GM18507 (cell line): ENCODE measurements at places on chromosomes 7 and 10.

- DNase-seq = no peak
These were observed 533.0 kb downstream of the DNAJB6 start for GRCh38 chr7:157869793-157870192.

DNA sequence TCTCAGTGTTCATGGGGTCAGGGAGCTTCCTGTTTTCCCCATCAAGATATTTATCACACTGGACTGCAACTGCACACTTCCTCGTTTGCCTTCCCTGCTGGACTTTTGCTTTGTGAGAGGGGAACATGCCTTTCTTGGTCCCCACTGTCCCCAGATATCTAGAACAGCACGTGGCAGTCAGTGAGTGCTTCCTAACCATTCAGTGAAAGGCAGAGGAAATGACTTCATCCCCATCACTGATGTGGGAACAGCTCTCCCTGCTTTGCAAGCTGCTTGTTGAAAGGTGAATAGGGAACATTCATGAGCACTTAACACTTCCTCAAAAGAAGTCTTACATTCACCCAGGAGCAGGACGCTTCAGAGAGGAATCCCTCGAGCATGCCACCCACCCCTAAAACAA is 135.4 kb downstream of the MYOF start:
- DNase-seq = no peak

DNA sequence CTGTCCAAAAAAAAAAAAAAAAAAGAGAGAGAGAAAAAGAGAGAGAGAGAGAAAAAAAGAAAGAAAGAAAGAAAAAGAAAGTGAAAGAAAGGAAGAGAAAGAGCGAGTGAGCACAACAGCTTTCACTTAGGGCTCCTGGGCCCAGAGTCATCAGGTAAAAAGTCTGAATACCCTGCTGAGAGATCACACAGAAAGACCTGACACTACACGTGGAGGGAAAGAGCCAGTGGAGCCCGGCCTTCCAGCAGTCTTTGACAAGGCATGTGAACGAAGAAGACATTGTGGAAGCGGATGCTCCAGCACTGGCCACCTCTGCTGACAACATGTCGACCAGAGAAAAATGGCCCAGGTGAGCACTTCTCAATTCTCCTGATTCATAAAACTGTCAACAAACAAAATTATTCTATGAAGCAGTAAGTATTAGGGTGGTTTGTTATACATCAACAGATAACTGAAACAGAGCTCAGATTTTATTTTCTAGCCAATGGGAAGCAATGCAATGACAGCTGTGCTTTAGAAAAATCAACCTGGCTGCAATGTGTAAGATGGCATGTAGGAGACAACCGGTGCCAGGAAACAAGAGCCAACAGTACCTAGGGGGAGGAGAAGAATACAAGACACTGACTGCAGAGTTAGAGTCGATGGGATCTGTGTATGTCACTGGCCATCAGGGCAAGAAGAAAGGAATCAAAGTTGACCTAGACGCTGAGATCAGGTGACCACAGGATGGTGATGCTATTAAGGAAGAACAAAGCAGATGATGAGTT is 4.4 kb downstream of the RNF216 start:
- no peak for DNase-seq

GRCh38 chr10:107423903-107424302 is 259.4 kb upstream of the SORCS1 start:
- DNase-seq = no peak

DNA sequence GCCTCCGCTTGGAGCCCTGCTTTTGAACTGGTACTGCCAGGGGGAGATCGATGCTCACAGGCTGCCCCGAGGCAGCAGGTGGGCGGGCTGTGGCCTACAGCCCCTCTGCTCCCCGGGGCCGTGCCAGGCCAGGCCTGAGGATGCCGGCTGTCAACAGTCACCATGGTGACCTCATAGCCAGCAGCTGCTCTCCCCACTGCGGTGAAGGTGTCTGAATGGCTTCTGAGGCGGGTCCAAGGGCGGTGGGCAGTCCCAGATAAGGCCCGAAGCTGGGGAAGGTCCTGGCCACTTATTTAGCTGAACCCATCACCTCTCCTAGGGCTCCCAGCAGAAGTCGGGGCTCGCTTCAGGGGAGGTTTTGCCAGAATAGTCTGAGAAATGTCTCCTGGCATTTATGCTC is 179.3 kb downstream of the ARHGAP12 start:
- no peak for DNase-seq

- DNase-seq = no peak
These were observed 74.9 kb downstream of the CLIP2 start for GRCh38 chr7:74364061-74364460.

- no peak for DNase-seq
These were observed 152.3 kb upstream of the LANCL2 start for GRCh38 chr7:55212838-55213237.

- no peak for DNase-seq
These were observed 65.0 kb upstream of the FGFR2 start for GRCh38 chr10:121662945-121663917.

GRCh38 chr10:58888957-58889356 is 287.5 kb upstream of the PHYHIPL start:
- no peak for DNase-seq

- no peak for DNase-seq
These were observed at the start of gene GIMAP5 for GRCh38 chr7:150737265-150738055. GIMAP5 (plus strand) TSS chr7:150737418; CDS start chr7:150740885, 3,467 bp downstream.

- no peak for DNase-seq
These were observed 2.0 kb upstream of the BLVRA start for GRCh38 chr7:43756368-43757072.

DNA sequence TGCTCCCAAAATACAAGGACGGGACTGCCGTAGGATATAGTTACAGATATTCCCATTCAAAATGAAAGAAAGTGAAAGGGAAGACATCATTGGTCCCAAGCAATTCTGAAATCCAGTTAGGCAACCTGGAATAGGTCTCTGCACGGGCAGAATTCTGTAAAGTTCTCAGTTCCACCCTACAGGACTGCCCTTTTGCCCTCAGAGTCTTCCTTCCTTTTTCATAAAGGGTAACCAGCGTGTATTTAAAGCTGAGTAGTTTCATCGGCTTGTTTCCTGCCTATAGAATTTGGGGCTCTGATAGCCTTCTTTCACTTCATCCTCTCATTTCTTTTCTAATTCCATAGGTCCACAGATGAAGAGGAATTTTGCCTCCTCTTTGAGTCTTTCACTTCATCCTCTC is 20.0 kb downstream of the COPG2 start:
- DNase-seq = no peak

DNA sequence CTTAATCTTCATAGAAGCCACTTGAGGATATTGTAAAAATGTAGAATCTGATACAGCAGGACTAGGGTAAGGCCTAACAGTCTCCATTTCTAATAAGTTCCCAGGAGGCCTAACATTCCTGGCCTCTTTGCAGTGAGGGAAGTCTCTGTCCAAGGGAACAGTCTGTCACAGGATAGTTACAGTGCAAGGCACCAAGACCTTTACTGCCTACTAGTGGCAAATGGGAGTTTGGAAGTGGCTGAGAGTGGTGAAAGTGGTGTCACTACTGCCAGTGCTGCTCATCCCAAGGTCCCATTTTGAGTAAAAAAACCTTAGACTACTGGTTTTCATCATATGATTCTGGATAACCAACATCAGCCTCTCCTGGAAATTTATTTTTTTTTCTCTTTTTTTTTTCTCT is 619.5 kb upstream of the SEMA3D start:
- no peak for DNase-seq

DNA sequence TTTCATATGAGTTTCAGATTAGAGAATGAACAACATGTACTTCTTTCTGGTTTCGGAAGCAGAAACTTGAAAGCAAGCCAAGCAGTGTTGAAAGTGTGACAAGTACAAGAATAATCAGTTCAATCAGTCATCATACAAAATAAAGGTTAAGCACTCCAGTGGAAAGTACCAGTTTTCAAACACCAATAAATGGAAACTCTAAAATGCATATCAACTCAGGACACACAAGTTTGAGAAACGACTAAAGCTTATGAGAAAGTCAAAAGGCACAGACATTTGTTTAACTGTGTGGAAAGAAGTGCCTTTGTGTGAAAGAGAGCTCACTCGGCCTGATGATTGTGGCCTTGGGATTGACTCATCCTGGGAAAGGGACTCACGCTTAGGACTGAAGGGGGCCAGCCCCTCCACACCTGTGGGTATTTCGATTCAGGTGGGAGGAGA is 60.6 kb upstream of the AKR1C1 start:
- DNase-seq = no peak

DNA sequence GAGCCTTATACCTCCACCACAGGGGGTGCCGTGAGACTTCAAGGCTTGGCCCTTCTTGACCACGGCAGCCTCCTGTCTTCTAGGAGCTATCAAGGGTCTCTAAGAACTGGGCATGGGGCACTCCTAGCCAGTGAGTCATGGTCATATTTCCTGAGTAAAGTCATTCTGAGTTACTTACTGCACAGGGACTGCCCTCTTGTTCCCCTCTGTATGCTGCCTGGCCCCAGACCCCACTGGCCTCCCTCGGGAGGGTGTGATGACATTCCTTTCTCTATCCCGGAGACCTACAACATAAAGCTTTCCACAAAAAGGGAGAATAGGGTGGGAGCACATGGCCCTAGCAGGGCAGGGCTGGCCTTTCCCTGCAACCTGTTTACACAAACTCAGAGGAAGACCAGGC is 21.4 kb downstream of the DPCD start:
- no peak for DNase-seq

DNA sequence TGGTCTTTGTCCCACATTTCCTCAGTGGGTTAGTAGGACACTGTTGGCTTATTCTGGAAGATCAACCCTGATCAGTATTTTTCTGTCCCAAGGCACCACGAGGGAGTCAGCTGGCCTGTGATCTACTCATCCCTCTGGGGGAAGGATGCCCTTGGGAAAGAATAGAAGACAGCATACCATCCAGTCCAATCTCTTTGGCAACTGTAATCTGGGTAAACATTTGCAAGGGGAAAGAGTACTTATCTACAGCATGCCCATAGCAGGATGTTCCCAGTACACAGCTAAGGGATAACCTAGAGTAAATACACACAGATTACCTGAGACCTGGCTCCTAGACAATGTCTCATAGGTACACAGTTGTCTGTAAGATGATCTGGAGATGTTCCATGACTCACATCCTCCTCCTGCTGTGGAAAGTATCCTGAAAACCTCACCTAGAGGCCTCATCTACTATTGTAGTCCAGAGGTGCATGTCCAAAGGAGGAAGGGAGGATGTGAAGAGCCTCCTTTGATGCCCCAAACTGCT is 134.3 kb upstream of the VWC2 start:
- no peak for DNase-seq

GRCh38 chr7:99808766-99809165 is 19.0 kb upstream of the CYP3A43 start:
- DNase-seq = no peak

DNA sequence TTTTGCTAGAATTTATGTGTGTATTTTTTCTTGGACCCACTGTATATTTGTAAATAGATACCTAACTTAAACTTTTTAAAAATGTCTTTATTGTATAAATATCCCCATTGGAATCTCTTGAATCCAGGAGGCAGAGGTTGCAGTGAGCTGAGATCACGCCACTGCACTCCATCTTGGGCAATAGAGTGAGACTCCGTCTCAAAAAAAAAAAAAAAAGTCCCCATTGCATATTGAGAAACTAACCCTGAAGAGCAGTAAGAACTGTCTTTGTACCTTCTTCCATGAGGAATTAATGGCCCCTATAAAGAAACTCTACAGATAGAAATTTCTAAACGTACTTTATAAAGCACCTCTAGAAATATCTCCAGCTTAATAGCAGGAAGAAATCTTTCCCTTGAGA is 504.0 kb downstream of the SORCS1 start:
- no peak for DNase-seq

DNA sequence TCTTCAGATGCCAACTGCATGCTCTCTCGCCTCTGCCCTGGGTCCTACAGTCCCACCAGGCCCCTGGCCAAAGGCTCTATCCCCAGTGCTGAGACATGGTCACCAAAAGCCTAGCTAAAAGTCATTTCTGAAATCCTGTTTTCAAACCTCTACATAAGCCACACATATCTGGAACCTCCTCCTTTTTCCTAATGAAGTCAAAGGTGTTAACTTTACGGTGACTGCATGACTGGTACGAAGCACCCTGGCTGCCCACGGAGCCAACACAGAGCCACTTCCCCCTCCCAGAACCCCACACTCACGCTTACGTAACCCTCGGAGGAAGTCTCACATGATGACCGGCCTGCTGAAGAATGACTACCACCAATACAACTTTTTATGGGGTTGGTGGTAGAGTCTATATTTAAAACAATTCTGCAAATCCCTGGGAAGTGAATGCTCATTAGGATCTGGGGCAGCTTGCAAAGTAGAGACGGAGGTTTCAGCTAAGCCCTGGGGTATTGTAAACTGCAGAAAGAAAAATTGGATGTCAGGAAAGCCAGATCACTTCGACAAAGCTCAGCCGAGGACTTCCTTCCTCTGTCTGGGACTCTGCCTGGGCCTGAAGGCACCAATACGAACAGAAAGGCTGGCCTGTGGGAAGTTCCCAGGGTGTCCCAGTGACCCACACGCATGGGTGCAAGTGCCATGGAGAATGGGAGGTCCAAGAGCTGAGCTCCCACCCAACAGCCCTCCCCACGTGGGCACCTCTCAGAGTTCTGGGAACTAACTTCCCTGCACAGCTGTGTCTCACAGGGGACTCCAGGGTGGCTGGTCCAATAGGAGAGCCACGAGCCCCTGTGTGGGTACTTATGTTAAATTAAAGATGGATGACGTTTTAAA is 50.7 kb downstream of the PDGFA start:
- no peak for DNase-seq

GRCh38 chr7:12640299-12641096 is 46.9 kb upstream of the ARL4A start:
- DNase-seq = no peak

DNA sequence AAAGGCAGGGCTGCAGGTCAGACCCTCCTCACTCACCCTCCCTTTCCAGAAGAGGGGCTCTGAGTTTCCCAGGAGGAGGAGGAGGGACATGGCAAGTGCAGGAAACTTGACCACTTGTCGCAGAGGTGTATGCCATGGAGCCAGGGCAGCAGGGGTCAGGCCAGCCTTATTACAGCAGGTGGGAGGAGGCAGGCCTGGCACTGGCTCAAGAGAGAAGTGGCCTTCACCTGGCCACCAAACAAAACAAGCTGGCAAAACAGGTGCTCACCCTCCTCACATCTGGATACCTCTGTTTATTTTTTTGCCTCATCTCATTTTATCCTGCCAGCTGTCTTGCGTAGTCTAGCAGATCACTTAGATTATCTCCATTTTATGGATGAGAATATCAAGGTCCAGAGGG is 12.5 kb downstream of the COL13A1 start:
- DNase-seq = no peak

DNA sequence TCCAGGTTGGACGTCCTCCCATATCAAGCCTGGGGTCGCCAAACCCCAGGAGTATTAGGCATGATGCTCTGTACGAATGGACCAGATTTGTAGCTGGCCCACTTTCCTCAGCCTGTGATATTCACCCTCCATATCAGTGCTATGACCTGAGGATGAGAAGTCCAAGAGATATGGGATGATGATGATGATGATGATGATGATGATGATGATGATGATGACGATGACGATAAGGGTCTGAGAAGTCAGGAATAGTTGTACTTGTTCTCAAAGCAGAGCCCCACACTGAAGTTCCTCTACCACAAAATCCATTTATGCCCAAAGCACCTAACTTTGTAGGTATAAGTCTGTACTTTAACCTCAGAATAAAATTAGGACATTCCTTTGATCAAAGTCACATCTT is 50.7 kb downstream of the AMPH start:
- no peak for DNase-seq

- no peak for DNase-seq
These were observed 38.8 kb downstream of the TMEM60 start for GRCh38 chr7:77759294-77759889.

GRCh38 chr7:37359662-37360444 is 88.8 kb downstream of the ELMO1 start:
- DNase-seq = no peak

- DNase-seq = no peak
These were observed 1184.1 kb downstream of the TYW1 start for GRCh38 chr7:68180761-68181160.
